Suprapubic skin (tissue), 4 donors: ENCODE measurements at places on chromosomes 16 and 17. TPM values are rescaled to one million over a fixed set of nuclear protein-coding genes. Genes with fewer than 3 reads are reported as not detected.

MT3 gene
- total RNA-seq = not detected

KIAA0753 gene
- total RNA-seq = 24.9 TPM

ITGB3 gene
- total RNA-seq = 6.4 TPM

RNF112 gene
- total RNA-seq = 0.62 TPM

PKMYT1 gene
- 6.4 TPM for total RNA-seq
